ENCODE measurements at places on chromosomes 5 and 9.

DNA sequence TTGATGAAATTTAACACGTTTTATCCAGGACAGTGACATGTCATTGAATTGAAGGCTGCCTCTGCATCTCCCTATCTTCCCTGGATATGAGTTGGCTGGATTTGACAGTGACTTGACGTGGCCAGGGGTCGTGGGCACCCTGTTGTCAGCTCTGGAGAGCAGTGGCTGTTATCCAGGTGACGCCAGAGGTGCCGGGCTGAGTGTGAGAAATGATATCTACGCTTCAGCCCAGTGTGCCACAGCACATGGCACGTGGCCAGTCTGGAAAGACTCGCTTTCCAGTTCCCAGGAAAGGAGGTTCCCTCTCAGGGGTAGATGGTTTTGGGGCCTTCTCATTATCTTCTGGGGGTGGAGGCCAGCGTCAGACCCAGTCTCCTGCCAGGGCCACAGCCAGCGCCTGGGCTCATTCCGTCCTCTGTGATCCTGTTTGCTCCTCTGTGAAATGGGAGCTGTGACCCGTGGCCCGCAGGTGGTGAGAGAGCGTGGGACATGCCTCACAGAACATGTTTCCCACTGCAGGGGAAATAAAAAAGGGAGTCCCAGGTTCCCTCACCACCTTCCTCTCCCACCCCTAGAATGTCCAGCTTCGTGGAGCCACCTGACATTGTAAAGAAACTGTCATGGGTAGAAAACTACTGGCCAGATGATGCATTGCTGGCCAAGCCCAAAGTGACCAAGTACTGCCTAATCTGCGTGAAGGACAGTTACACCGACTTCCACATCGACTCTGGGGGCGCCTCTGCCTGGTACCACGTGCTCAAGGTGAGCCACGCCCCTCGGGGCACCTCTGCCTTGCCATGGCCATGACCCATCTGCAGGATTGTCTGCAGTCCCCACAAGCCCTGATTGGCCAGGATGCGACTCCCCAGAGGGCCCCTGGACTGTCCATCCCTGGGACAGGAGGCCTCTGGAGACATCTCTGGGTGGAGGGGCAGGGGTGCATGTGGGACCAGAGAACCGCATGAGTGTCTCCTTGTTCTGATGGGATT is 76.5 kb downstream of the PHF2 start:
- DNase-seq, result no peak

GRCh38 chr5:158538506-158539074 is 561.1 kb downstream of the EBF1 start:
- DNase-seq, result no peak

GRCh38 chr9:126526218-126527108 is 87.3 kb upstream of the LMX1B start:
- DNase-seq, result no peak

DNA sequence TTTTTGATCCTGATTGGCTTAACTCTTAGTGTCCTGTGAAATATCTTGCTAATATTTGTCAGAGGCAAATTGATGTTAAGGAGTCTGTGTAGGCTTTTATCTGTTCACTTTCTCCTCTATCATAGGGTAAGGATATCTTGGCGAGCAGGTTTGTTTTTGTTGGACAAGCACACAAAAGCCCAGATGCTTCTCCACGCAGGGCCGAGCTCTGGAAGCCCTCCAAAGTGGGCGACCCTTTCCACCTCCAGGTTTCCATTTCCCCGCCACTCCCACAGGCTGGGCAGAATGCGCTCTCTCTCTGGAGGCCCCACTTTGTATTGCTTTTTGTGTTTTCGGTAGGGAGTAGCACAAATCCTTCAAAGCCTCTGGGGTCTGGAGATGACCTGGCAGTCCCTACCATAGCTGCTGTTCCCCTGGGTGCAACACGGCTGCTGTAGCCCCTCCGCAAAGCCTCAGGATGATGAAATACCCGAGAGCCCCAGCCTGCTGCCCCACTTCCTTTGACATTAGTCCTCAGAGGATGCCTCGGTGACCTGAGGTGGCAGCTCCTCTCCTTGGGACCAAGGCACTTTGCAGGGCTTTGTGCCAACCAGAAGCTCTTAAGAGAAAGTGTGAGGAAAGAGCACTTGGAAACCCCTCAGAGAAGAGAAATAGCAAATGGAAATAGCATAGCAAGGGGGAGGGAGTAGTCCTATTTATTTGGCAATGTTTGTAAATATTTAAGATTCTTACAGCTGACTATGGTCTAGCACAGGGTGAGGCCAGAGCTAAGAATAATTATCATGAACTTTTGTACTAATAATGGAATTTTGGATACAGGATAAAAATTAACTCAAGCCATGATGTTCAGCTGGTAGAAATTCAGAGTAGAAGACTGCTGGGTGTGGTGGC is 122.8 kb downstream of the ARHGEF28 start:
- no peak for DNase-seq

GRCh38 chr9:136474974-136475865 is 7.6 kb downstream of the SEC16A start:
- DNase-seq, result no peak

GRCh38 chr5:6710070-6710469 is 3.2 kb upstream of the TENT4A start:
- no peak for DNase-seq

- DNase-seq, result no peak
Observed at GRCh38 chr9:72996684-72997314, 43.9 kb upstream of the ALDH1A1 start.
